ENCODE measurements at places on chromosomes 12 and 14.

GRCh38 chr14:72183631-72184030 is 251.4 kb downstream of the RGS6 start:
- no peak overlapping the region for H3K27ac ChIP-seq
- H3K27me3 ChIP-seq = peaks cover 14% of the 10 kb centered on the region
- no peak for DNase-seq

DNA sequence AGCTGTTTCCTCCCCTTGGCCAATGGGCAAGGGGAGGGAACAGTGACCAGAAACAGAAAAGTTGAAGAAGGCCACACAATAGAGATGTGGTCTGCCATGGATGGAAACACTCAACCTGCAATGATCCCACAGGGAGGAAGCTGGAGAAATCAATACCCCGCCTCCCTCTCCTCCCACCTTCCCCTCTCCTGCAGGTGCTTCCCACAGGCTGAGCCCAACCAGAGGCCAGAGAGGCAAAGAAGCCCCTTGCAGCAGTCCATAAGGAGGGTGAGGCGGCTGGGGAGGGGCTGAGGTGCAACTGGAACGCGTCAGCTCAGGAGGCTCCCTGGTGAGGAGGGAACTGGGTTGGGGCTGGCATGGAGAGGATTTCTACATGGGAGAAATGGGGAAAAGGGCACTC is 84.0 kb downstream of the RNF34 start:
- H3K4me1 ChIP-seq = peaks cover under 1% of the 10 kb centered on the region
- no peak overlapping the region for H3K27ac ChIP-seq
- DNase-seq = no peak
- H3K36me3 ChIP-seq = no peaks in the 10 kb centered on the region
- H3K4me3 ChIP-seq = no peak overlapping the region

DNA sequence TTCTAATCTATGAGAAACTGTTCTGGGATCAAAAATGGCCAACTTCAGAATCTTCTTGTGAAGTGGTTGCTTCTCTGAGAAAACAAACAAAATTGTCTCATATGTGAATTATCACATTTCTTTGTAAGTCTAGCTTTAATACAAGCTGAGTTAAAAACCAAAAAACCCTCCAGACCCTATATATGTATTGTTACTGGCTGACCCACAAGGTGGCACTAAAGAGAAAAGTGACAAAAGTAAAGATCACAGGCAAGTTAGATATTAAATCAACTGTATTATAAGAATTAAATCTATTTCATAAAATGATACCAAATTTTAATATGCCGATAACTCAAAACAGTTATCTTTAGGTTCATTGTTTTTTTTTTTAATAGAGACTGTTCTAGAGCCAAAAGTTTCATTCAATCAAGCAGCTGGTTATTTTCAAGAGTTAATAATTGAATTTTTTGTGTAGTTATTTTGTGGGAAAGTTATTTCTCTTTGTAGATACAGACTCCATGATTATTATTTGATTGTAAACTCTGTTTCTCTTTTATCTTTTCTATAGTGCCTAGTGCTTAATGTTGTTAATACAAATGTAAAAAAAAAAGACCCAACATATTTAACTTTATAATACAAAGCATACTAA is 7.5 kb upstream of the TRHDE start:
- H3K4me1 ChIP-seq = no peaks in the 10 kb centered on the region
- no peak for DNase-seq
- no peak overlapping the region for H3K27ac ChIP-seq
- no peaks in the 10 kb centered on the region for H3K36me3 ChIP-seq
- no peak overlapping the region for H3K4me3 ChIP-seq
- H3K27me3 ChIP-seq = peaks cover 4% of the 10 kb centered on the region

- H3K36me3 ChIP-seq = no peaks in the 10 kb centered on the region
- H3K27me3 ChIP-seq = peaks cover 3% of the 10 kb centered on the region
- no peak overlapping the region for H3K4me3 ChIP-seq
Measured at GRCh38 chr14:52048641-52049204, 20.1 kb downstream of the NID2 start.

GRCh38 chr14:39957290-39957689 is 525.1 kb upstream of the FBXO33 start:
- H3K4me1 ChIP-seq = no peaks in the 10 kb centered on the region
- H3K27me3 ChIP-seq = no peaks in the 10 kb centered on the region
- no peak for DNase-seq
- H3K4me3 ChIP-seq = no peak overlapping the region
- H3K36me3 ChIP-seq = no peaks in the 10 kb centered on the region
- H3K27ac ChIP-seq = no peak overlapping the region

- H3K36me3 ChIP-seq = no peaks in the 10 kb centered on the region
- no peaks in the 10 kb centered on the region for H3K4me1 ChIP-seq
- no peak overlapping the region for H3K27ac ChIP-seq
- no peaks in the 10 kb centered on the region for H3K27me3 ChIP-seq
- H3K4me3 ChIP-seq = no peak overlapping the region
Measured at GRCh38 chr12:22935090-22935489, 310.1 kb downstream of the ETNK1 start.

- H3K27me3 ChIP-seq = peaks cover 3% of the 10 kb centered on the region
- no peak for DNase-seq
- H3K4me3 ChIP-seq = peak overlapping the region; percentile 90
- H3K36me3 ChIP-seq = peaks cover 2% of the 10 kb centered on the region
Measured at GRCh38 chr12:49366096-49366651, 1.1 kb upstream of the SPATS2 start.

DNA sequence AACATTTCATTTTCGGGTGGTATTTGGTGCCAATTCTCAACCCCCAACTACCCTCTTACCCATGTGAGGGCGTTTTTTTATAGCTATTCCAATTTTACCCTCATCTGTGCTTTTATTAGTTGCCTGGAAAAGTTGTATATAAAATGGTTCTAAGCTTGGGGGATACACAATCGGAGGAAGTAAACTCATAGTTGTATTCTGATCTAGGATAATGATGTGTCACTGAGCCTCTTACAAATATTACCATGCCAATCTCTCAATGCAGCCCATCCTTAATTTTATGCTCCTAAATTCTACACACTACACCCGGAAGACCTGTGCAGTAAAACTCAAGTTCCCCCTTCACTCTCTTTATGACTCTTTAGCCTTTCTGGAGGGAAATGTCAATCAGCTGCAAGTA is 1206.5 kb upstream of the FLRT2 start:
- H3K27me3 ChIP-seq = no peaks in the 10 kb centered on the region
- H3K36me3 ChIP-seq = no peaks in the 10 kb centered on the region
- DNase-seq = no peak
- no peak overlapping the region for H3K4me3 ChIP-seq
- H3K4me1 ChIP-seq = no peaks in the 10 kb centered on the region

Measured in activated CD4-positive, alpha-beta T cell treated with anti-CD3 and anti-CD28 coated beads, Interleukin-2, amount 10 ng/mL, durations not matched to agents 7 days and 5 days (primary cell).